ENCODE measurements at places on chromosomes 16 and 17.

- no peak for DNase-seq
Observed at GRCh38 chr16:1656808-1657617, 21.1 kb upstream of the JPT2 start.

DNA sequence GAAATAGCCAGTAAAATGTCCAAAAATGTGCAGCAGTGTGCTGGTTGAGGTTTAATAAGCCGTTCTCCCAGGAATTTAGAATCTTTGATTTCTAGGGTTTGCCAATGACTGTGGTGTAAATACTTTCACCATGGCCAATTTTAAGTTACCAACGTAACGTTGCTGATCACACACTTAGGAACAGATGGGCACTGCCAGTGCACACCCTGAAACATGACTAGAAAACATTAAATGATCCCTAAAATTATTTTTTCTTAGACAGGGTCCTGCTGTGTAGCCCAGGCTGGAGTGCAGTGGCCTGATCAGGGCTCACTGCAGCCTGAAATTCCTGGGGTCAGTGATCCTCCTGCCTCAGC is 3.2 kb downstream of the CA5A start:
- DNase-seq = no peak

DNA sequence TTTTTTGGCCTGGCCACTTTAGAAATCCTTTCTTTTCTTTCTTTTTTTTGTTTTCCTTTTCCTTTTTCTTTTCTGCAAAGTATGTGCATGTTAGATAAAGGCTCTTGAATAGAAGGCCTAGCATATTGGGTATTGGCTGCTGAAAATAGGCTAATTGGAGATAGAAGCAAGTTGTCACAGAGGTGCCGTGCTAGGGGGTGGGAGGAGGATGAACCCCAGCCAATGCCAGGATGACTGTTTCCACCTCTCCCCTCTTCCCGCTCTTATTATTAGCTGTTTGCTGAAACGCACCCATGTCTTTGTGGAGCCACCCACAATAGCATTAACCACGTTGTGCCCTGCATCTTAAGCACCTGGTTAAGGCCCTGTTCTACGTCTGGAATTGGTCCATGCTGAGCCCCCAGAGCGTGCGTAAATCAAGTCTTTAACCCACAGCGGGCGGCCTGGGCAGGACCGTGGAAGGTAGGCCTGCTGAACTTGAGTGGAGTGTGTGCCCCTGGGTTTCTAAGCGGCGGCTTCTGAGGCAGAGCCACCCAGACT is 123.6 kb downstream of the MSI2 start:
- no peak for DNase-seq

GRCh38 chr17:63578769-63579111 is 22.0 kb upstream of the TACO1 start:
- DNase-seq = no peak

DNA sequence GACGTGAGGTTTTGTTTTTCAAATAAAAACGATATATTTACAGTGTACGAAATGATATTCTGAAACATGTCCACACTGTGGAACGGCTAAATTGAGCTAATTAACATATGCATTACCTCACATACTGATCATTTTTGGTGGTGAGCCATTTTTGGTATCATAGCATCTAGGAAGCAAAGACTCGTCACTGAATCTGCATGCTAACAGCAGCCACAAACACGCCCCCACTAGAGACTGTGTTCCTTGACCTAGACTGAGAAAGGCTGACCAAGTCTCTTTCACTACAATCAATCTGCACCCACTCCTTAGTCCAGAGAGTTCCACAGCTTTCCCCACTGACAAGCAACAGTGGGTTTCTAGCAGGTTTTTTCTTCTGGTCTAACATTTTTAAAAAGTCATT is 29.5 kb downstream of the NPLOC4 start:
- DNase-seq = no peak

DNA sequence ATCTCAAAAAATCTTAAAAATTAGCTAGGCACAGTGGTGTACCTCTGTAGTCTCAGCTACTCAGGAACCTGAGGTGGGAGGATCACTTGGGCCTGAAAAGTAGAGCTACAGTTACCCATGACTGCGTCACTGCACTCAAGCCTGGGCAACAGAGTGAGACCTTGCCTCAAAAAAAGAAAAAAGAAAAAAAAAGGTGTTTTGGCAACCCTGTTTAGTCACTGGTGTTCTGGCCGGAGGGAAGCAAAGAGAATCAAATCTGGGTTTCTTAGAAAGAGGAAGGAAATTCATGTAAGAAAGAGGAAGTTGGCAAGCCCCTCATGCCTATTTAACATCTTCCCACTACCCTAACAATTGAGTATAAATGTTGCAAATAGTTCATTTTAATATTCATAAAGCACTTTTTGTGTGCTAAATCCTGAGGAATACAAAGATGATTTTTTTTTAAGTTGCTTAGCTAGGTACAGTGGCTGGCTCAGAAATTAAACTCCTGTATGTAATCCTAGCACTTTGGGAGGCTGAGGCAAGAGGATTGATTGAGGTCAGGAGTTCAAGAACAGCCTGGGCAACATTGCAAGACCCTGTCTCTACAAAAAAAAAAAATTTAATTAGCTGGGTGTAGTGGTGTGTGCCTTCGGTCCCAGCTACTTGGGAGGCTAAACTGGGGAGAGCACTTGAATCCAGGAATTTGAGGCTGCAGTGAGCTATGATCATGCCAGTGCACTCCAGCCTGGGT is 6.5 kb upstream of the USP32 start:
- peak; percentile 99 for DNase-seq

DNA sequence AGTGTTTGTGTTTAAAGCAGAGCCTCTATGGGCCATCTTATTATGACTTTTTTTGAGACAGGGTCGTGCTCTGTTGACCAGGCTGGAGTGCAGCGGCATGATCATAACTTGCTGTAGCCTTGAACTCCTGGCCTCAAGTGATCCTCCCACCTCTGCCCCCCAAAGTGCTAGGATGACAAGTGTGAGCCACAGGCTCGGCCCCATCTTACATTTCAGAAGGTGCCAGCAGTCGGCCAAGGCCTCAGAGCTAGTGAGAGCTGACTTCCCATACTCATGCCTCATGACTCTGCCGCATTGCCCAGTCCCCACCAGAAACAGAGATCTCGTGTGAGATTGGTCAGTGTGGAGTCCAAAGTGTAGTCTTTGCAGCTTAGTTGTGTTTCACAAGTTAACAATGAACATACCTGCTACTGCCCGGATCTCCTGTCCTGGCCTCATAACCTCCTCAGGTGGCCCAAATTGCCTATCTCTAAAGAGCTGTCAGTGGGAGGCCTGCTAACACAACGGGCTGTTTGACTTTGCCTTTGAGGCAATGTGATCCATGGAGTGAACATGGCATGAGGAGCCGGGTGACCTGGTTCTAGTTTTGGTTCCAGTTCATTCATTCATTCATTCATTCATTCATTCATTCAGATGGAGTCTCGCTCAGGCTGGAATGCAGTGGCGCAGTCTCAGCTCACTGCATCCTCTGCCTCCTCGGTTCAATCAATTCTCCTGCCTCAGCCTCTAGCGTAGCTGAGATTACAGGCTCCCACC is 13.7 kb downstream of the MINK1 start:
- no peak for DNase-seq

- DNase-seq = peak; percentile 55
Observed at GRCh38 chr16:53913099-53913870, 209.3 kb downstream of the FTO start.

- DNase-seq = no peak
Observed at GRCh38 chr17:43151880-43152456, 19.0 kb upstream of the NBR1 start.

- DNase-seq = peak; percentile 41
Observed at GRCh38 chr17:42315402-42316156, 27.3 kb downstream of the STAT5A start.

DNA sequence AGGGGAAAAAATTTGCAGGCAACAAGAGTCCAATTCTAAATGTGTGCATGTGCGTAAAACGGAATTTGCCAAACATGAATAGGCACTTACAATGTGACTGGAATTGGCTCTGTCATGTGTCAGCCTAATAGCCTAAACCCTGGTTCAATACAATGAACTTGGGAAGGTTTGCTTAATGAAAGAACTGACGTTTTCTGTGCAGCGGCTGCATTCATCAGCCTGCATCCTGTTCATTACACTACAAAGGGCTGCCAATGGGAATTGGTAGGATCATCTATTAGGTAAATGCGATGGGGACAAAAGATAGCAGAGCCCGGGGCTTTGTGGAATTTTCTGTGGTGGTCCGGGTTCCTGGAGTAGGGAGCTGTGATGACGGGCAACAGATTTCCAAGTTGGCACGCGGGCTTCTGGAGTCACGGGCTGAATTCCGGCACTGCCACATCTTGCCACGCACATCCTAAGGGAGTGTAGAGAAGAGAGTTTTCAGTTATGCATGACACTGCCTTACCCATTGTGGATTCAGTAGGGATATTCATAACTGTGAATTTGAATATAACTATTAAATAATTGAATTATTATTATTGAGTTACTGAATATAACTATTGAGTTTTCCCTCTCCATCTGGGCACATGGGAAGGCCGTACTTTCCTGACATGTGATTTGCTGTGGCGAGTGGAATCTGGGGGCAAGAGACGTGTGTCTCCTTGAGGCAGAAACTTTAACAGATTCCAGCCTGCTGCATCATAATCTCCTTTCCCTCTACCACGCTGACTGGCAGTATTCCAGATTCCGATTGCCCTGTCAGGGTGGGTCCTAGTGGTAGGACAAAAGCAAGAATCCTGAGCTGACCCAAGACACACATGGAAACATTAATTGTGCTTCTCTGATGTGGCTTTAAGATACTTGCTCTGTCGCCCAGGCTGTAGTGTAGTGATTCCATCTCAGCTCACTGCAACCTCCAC is 565.6 kb downstream of the WWOX start:
- DNase-seq = no peak

DNA sequence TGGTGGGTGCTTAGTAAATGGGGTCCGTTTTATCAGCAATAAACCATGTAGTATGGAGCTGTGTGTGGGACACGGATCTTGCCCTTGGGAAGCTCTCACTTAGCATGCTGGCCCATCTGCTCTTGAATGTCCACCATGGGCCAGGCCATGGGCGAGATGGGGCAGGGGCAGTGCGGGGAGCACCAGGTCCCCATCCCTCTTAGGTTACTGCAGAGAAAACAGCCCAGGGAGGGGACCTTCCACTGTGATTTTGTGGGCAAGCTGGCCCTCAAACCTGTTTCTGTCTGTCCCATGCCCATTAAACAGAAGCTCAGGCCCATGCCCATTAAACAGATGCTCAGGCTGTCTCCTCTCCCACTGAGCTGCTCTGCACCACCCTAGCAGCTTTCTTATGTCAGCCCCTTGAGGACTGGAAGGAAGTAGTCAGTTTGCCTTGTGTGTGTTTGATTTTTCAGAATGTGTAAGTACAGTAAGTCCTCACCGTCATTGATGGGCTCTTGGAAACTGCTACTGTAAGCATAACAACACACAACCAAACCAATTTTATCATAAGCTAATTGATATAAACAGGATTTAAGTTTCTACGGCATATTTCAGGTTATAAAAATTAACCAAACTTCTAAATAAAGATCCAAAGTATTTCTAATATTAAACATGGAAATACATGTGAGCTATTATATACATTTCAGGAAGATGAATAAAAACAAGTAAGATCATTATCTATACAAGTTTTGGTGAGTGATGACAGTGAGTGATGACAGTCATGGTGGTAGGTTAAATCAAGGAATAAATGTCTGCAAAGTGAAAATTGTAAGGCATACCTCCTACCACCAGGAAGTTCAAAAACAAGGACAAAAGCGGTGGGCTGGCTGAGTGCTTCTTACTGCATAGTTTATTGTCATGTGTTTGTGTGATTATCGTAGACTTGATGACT is 11.5 kb downstream of the MPRIP start:
- no peak for DNase-seq

- no peak for DNase-seq
Observed at GRCh38 chr16:78176435-78176834, 77.0 kb downstream of the WWOX start.

- no peak for DNase-seq
Observed at GRCh38 chr16:1117176-1117900, 21.3 kb upstream of the C1QTNF8 start.

- DNase-seq = no peak
Observed at GRCh38 chr17:72191921-72192799, 71.3 kb downstream of the SOX9 start.

GRCh38 chr17:67542219-67543114 is 165.4 kb downstream of the PITPNC1 start:
- DNase-seq = no peak

DNA sequence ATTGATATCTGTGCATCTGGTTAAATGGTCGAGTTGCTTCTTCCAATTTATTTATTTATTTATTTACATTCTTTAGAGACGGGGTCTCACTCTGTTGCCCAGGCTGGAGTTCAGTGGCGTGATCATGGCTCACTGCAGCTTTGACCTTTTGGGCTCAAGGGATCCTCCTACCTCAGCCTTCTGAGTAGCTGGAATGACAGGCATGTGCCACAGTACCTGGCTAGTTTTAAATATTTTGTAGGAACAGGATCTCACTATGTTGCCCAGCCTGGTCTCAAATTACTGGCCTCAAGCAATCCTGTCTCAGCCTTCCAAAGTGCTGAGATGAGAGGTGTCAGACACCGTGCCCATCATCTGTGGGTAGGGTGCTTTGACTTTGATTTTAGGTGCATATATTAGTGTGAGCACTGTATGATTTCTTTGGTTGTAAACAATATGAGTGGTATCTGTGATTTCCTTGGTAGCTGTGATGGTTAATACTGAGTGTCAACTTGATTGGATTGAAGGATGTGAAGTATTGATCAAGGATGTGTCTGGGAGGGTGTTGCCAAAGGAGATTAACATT is 90.2 kb downstream of the BCAS3 start:
- DNase-seq = no peak

GRCh38 chr17:63579633-63580032 is 21.1 kb upstream of the TACO1 start:
- DNase-seq = no peak

DNA sequence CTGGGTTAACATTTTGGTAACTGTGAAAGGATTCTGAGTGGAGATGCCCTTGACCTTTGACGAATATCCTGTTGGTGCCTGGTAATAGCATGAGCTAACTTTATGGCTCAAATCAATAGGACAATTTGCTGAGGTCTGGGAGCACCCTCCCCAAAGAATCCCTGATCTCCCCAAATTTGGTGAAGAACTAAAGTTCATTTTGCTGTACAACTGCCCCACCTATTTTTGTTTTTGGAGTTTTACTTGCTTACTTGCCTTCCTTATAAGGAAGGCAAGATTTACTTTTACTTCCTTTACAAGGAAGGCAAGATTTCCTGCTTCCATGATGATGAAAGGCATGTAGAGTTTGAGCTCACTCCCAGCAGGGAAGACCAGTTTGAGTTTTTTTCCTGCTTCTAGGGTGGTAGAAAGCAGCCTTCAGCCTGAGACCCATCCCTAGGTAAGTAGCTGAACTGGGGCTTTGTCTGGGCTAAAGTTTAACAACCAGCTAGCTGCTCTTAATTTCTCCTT is 2.8 kb downstream of the KRTAP4-9 start:
- DNase-seq = peak; percentile 31

DNA sequence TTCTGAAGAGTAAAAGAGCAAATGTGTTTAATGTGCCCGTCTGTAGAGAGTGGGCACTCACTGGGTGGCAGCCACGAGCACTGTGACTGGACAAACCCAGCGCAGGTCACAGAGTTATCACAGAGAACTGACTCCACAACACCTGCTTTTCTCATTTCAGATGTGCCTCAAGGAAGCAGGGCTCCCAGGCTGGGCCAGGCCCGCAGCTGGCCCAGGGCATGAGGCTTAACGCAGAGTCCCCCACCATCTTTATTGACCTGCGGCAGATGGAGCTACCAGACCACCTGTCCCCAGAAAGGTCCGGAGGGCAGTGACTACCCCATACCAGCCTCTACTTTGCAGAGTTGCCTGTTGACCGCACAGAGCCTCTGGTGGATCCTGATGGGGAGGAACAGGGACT is 11.9 kb downstream of the DNAAF8 start:
- DNase-seq = no peak
